NCI-H510A treated with DMSO at 0.1 percent for 48 hours (cell line): ENCODE measurements at places on chromosomes 4 and X.

DNA sequence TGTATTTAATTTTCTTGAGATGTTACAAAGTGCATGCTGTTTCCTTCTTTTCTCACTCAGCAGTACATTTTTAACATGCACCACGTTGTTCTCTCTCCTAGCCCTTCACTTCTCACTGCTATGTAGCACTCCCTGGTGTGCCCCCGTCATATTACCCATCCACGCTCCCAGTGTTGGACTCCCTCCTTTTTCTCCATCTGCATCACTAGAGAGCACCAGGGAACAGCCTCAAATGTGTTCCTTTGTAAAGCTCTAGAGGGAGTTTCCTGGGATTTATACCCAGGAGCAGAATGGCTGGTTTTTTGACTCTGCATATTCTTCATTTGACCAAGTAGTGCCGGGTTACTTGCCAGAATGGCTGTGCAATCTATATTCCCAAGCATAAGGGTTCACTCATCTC, 240.3 kb upstream of the ANXA3 start:
- DNase-seq = no peak

DNA sequence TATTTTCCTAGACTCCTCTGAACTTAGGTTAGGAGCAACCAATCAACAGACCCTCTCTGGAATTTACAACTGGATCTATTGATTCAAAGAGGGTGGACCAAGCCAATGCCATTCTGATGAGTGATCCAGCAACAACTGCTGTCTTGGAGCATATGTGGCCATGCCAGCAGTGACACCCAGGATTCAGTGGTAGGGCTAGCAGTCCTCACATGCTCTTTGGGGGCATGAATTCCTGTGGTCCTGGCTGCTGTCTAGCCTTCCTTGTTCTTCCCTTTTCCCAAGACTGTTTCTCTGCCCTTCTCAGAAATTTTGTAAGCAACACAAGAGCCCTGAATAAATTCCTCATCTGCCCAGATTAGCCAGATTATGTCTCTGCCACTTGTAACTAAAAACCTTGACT, 61.5 kb upstream of the GATB start:
- DNase-seq = no peak

- DNase-seq = no peak
Measured at GRCh38 chr4:2937146-2937857, 25.9 kb downstream of the NOP14 start.

GRCh38 chr4:95980877-95981360, 141.0 kb downstream of the PDHA2 start:
- no peak for DNase-seq

DNA sequence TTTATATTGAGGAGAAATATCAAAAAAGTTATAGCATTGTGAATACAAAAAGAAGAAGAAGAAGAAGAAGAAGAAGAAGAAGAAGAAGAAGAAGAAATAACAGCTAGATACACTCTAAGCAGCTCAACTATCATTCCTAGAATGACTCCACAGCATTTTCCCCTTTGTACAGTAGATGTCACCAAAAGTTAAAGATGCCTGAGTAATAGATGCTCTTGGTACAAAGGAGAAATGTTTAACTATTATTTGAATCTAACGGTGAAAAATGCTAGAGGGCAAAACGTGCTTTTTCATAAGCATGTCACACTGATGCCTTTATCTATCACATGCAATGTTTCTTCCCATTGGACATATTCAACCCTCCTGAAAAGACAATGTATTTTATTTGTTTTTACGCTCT, 178.4 kb upstream of the GPRIN3 start:
- DNase-seq = no peak

GRCh38 chr4:167964766-167965373, 127.5 kb upstream of the ANXA10 start:
- DNase-seq = no peak

DNA sequence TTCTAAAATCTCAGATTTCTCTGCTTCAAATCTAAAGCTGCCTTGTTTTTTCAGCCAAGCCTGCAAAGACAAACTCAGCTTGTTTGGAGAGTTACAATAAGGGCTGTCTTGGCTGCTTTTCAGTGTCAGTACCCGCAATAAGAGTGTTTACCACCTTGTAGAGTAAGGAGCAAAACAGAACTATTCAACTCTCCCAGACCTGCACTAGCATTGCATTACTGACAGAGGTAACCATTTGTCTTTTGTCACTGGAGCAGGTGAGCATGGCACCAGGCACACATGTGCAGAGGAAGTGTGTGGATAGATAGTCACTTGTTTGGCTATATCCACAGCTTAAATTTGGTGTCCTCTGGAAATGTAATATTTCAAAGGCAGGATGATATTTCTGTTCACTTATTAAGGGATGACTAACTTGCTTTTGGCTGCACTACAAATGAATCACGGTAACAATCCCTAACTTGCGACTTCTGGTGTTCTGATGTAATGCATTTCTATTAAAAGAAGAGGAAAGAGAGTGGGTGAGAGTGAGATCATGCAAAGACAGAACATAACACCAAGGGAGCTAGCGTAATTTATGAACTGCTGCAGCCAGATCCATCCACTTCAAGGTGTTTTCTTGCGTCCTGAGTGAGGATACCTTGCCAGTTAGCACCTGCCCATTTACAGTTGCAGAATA, 38.6 kb downstream of the PTCHD1 start:
- no peak for DNase-seq

- no peak for DNase-seq
Measured at GRCh38 chr4:18570370-18570769, 548.8 kb upstream of the LCORL start.

- DNase-seq = no peak
Measured at GRCh38 chr4:127012549-127012948, 620.2 kb upstream of the INTU start.

DNA sequence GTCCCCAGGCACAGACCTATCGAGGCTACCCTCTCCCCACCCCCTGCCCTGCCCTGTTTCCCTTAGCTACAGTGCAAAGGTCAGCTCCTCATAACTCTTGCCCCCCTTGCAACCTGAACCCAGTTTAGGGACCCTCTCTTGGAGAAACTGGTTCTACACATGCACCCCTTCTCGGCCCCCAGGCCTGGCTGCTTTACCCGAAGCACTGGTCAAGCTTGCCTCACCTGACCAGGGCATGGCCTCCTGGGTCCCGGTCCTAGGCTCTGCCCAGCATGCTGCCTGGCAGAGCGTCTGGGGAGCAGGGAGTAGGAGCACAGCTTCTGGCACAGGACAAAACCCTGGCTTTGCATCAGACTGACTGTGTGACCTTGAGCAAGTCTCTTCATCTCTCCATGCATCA, 28.0 kb downstream of the ZNF185 start:
- no peak for DNase-seq

DNA sequence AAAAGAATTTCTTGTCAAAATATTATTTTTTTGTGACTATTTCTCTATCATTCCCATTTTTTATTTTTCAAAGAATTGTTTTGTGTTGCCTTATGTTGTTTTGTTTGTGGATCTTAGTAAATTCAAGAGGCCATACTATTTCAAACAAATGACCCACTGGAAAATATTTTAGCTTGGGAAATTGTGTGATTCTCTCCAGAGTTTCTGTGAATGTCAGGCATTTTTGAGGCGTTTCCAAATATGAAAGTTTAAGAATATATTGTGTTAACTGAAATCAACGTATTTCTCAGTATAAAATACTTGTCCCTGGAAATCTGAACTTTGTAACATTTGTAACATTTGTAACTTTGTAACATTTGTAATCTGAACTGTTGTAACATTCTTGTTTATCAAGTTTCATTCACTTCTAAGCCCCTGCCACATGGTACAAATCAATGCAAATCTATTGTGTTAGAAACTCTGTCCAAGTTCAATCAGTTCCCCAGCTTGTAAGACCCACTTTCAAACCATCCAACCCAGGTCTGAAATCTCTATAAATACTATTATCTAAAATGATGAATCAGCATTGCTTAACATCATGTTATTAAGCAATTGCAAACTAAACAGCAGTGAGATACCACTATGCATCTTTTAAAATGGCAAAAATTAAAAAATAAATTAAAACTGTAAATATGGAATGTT, 465.4 kb upstream of the GRID2 start:
- no peak for DNase-seq

- no peak for DNase-seq
Measured at GRCh38 chr4:73252001-73252400, 6.6 kb downstream of the ANKRD17 start.

DNA sequence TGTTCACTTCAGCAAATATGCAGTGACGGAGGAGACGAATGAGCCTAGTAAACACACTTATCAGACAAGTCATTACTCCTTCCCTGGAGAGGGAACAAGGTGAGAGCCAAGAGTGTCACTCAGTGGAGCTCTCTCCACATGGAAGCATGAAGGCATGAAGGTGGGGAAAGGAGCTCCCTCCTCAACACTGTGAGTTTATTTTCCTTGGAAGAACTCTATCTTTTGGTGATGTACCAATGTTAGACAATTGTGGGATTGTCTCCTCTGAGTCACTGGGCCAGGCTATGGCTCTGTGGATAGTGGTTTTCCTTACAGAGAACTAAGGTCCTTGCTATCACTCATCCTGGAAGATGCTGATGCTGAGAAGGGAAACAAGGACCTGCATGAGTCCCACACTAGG, 200.2 kb downstream of the CPEB2 start:
- DNase-seq = no peak

GRCh38 chr4:98199247-98199646, 56.0 kb upstream of the STPG2 start:
- no peak for DNase-seq

GRCh38 chr4:112109360-112110058, 35.7 kb upstream of the FAM241A start:
- no peak for DNase-seq

DNA sequence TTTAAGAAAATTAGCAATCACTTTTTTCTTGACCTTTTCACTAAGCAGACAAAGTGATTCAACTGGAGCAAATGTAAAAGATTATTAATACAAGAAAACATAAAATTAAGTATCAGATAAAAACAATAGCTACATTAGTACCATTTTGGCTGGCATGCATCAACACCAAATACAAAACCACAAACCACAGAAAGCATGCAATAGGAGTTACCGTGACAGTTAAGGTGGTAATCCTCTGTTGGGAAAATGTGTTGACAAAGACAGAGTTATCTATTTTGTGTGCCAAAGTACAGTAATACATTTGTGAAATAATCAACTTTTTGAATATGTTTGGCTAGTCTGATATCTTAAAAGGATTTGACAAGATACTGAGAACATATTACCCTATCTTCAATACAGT, 89.8 kb upstream of the ETNPPL start:
- DNase-seq = no peak

DNA sequence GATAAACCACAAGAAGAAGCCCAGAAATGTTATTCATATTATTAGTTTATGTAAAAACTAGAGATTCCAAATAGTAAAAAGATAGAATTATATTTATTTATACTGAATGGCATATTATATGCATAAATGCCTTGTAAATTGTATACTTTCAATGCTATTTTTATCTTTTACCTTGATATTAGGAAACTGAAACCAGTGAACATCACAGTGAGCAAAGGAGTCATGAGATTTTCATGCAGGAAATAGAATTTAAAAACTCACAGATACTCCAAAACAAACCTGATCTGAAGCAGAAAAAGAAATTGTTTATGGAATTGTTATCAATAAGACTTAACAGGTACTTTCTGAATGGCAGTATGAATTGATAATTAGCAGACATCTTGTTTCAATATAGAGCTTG, 207.3 kb upstream of the CENPE start:
- no peak for DNase-seq

GRCh38 chrX:124421898-124422655, 75.7 kb downstream of the SH2D1A start:
- DNase-seq = no peak

DNA sequence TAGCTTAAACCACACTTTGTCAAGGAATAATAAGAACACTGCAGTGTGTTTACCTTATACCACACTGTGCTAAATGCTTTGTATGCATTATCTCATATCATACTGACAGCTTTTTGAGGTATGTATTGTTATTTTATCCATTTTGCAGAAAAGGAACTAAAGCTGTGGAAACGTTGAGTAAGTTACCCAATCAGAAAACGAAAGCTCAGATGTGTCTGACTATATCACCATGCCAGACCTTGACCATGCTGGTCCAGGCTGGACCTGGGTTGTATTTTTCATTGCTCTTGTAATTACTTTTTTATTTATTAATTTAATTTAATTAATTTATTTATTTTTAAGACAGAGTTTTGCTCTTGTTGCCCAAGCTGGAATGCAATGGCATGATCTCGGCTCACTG, 2.1 kb downstream of the HSD17B11 start:
- DNase-seq = no peak

- DNase-seq = no peak
Measured at GRCh38 chr4:39621582-39621981, 17.1 kb downstream of the SMIM14 start.

DNA sequence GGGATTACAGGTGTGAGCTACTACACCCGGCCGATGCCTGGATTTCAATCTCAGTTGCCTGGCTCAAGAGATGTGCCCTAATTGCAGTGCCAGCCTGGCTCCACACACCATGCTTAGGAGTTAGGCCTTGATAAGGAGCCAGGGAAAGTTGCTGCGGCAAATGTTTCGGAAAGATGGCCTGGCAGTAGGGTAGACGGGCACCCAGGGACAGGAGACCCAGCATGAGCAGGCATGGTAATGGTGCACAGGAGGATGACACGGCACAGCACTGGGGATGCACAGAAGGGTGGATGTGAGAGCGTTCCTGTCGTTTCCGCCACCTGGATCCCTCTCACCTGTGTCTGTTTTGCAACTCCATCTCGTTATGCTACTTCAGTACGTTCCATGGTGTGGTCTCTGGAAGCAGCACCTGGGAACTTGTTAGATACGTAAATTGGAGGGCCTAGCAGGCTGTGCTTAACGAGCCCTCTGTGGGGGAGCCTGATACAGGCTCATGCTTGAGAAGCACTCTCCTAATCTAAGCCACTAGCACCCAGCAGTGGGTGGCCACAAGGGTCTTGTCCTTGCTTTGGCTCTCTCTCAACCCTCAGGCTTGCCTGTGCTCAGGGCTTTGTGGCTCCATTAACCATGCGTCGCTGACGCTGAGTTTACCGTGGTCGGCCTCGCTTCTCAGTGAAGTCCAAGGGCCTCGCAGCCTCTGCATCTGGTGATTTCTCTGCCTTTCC, 20.3 kb downstream of the RNF4 start:
- DNase-seq = no peak

- no peak for DNase-seq
Measured at GRCh38 chr4:150078579-150079080, 385 bp downstream of the DCLK2 start.

- DNase-seq = no peak
Measured at GRCh38 chrX:23548164-23548563, 119.1 kb upstream of the PRDX4 start.

GRCh38 chrX:150316564-150316963, 46.6 kb upstream of the MAMLD1 start:
- DNase-seq = no peak

GRCh38 chrX:118727686-118728339, 407 bp downstream of the IL13RA1 start:
- peak; percentile 23 for DNase-seq
